ENCODE measurements at places on chromosomes 16 and 17. TPM values are rescaled to one million over a fixed set of nuclear protein-coding genes. Genes with fewer than 3 reads are reported as not detected.

- H3K4me1 ChIP-seq = no peaks in the 10 kb centered on the region
- H3K4me3 ChIP-seq = no peak overlapping the region
- DNase-seq = no peak
Observed at GRCh38 chr17:41659427-41660212, 29.1 kb upstream of the EIF1 start.

DNA sequence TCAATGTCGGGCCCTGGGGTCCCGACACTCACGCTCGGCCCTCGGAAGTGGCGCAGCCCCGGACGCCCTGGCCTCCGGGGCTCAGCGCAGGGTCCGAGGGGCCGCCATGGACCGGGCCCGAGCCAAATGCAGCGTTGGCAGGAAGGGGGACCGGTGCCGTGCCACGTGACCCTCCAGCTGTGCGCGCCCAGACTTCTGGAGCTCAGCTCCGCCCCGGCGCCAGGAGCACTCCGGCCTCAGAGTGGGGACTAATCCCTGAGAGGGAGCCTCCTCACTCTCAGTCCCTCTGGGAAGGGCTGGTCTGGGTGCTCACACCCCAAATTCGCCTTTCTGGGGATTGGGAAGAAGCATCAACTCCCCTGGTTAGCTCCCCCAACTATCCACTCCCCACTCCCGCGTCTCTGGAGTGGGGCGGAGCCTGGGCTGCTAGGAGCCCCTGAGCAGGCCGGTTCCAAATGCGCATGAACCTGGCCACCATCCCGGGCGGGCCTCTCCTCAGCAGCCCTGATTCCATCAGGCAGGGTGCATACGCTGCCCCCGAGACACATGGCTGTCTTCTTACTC lies at the start of gene B3GNT9:
B3GNT9 (minus strand) TSS at position 166 of the 564 bp plus-strand sequence. CDS start 513 bp downstream, outside the sequence.
- peak within 1 kb of the TSS; percentile 87 for H3K27ac ChIP-seq
- peak within 1 kb of the TSS; percentile 55 for H3K4me3 ChIP-seq
- no peaks in the 10 kb centered on the region for H3K27me3 ChIP-seq

DNA sequence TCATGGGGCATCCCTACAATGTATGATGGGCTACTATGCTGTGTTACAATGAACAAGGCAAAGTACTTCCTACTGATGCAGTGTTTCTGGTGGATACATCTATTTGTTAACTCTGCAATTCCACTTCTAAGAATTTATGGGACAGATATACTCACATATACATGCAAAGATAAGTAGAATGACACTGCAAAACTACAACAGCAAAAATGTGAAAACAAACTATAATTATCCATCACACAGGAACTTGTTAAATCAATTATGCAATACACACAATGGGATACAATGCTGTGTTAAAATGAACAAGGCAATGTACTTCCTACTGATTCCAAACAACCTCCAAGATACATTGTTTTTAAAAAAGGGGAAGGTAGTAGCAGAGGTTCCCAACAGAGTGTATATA lies 3.2 kb downstream of the DDX52 start:
- H3K27ac ChIP-seq = no peak overlapping the region
- no peaks in the 10 kb centered on the region for H3K36me3 ChIP-seq
- H3K4me3 ChIP-seq = no peak overlapping the region

DNA sequence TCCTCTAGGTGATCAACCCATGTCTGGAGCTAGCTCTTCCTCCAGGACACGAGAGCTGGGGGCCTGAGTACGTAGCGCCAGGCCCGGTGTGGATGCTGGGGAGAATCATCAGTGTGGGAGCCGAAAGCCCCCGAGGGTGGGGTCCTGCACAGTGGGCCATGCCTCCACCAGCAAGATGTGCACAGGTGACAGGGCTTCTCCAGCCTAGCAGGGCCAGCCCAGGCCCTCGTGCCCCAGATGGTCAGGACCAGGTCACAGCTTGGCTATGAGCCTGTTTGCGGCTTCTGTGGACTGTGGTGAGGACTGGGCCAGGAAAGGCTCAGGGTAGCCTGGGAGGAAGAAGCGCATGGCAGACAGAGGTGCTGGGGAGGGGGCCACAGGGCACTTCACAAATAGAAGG lies 7.8 kb downstream of the MPG start:
- no peaks in the 10 kb centered on the region for H3K36me3 ChIP-seq
- no peaks in the 10 kb centered on the region for H3K27me3 ChIP-seq
- H3K27ac ChIP-seq = peak overlapping the region; percentile 60
- H3K4me3 ChIP-seq = no peak overlapping the region
- no peak for DNase-seq

The SLC6A2 gene
- not detected for total RNA-seq

The AURKB gene
- 2.7 TPM for total RNA-seq

DNA sequence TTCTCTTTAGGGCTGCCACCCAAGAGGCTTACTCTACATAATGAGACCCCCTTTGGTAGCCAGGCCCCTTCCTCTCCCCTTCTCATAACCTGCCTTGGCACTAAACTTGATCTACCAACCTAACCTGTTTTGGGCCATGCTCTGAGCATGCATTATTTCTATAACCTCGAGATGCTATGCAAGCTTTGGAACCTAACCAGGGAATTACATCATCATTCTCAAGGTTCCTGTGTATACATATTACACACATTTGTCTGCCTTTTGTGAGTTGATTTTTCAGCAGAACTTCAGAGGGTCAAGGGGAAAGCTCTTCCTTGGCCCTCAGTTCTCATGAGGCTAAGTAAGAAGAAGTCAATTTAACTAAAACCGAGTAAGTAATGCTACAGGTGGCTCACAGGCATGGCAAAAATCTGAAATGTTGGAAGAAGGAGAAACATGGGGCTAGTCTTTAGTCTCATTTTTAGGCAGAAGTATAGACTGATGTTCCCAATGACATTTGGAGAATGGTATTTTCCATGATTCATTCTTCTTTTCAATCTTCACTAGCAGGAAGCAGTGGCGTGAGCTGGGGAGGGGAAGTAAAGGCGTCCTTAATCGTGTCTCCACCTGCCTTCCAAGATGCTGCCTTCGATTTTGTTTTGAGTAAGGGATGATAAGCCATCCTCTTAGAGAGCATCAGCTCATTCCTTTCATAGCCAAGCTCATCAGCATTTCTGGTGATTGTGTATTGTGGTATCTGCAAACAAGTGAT lies 308.4 kb downstream of the ABCC12 start:
- no peaks in the 10 kb centered on the region for H3K4me1 ChIP-seq
- H3K36me3 ChIP-seq = no peaks in the 10 kb centered on the region
- no peak overlapping the region for H3K27ac ChIP-seq

Data from left lung (tissue), 14 donors.